RPMI8226 (cell line): ENCODE measurements at places on chromosomes 3 and 15.
A peak's percentile ranks its signal among the peaks of the same experiment; 100 is the strongest.

DNA sequence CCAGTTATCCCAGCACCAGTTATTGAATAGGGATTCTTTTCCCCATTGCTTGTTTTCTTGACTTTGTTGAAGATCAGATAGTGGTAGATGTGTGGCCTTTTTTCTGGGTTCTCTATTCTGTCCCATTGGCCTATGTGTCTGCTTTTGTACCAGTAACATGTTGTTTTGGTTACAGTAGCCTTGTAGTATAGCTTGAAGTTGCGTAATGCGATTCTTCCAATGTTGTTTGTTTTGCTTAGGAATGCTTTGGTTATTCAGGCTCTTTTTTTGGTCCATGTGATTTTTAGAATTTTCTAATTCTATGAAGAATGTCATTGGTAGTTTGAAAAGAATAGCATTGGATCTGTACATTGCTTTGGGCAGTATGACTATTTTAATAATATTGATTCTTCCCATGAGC lies 94.3 kb upstream of the CHMP2B start:
- DNase-seq = no peak

GRCh38 chr15:27254055-27254454 lies 283.1 kb downstream of the GABRG3 start:
- no peak for DNase-seq

DNA sequence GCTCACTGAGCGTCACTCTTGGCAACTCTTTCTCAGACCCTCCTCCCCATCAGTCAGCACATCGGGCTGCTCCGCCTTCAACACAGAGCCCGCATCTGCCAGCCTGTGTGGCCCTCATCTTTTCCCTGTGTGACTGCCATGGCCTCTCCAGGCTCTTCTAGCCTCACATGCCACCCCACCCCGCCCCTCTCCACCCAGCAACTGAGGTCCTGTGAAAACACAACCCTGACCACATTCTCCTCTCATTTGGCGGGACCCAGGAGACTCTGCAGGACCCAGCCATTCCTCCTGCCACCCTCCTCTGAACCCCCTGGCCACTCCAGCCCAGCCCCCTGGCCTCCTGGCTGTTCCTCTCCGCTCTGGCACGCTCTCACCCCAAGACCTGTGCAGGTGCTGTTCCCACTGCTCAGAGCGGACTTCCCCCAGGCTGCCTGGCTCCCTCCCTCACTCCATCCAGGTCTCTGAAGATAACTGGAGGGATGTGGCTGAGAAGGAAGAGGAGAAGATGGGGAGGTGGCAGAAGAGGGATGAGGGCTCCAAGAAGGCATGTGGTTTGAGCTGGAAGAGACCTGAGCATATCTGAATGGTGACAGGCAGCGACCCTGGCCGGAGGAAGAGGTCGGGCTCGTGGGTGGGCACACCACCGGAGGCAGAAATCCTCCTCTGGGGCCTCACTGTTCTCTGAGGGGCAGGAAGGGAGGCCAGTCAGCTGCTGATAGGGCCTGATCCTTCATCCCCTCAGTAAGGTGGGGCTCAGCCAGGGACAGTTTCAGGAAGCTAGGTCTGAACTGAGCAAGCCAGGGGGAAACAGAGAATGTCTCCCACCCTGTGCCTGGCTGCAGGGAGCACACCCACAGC lies 111.2 kb upstream of the RPL32 start:
- no peak for DNase-seq

DNA sequence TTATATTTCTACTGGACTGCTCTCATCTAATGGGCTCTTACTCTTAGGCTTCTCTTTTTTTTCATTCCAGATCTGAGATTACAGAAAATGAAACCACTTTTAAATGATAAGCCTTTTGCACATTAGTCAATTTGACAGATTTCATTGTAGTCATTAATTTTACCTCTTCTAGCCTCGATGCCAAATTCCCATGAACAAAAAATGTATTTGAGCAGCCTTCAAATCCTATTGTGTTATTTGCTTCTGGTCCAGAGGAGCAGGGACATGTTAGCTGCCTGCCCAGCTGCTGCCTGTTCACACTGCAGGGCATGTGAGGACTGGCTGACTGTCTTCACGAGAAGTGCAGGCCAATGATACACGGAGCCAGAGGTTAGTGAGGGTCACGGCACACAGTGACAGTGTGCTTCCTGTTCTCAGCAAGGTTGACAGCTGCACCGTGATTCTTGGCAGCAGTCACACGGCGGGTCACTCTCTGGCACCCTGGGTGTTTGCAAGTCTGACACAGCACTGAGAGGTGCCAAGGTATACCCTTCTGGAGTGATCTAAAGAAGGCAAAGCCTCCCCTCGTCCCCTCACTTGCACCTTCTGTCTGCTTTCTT lies 40.8 kb downstream of the KAT2B start:
- DNase-seq = peak; percentile 95

GRCh38 chr15:59722476-59722875 lies 33.4 kb upstream of the BNIP2 start:
- no peak for DNase-seq

DNA sequence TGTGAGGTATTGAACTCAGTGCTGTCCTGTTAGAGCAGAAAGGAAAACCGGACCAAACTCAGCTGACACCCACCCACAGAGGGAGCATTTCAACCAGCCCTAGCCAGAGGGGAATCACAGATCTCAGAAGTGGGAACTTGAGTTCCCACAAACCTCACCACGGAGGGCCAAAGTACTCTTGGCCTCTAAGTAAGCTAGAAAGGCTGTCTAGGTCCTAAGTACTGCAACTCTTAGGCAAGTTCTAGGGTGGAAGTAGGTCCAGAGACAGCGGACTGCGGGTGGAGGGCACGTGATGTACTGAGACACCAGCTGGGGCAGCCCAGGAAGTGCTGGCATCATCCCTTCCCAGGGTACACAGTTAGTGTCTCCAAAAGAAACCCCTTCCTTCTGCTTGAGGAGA lies 34.1 kb downstream of the EOMES start:
- DNase-seq = no peak

GRCh38 chr15:48176957-48177356 lies 1.1 kb downstream of the MYEF2 start:
- DNase-seq = no peak

DNA sequence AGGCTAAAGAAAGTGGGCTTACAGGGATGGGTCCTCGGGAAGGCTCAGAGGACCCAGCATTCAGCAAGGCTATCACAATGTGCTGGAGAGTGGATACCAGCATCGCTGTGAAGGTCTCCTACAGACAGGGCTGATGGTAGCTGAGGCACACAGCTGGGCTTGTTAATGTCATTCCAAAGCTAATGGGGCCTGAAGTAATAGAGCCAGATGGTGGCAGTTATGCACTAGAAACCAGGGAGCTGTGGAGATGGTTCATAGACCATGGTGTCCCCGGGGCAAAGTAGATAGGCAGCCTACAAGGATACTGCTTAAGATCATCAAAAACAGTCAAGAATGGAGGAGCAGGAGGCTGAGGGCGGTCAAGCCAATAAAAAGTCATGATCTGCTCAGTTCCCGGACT lies 24.8 kb upstream of the BOC start:
- no peak for DNase-seq

- DNase-seq = peak; percentile 40
Observed at GRCh38 chr3:147418808-147419701, 9.9 kb downstream of the ZIC1 start.

GRCh38 chr15:38187630-38188313 lies 64.9 kb upstream of the SPRED1 start:
- DNase-seq = no peak

- no peak for DNase-seq
Observed at GRCh38 chr3:177522051-177522450, 324.8 kb upstream of the TBL1XR1 start.

- DNase-seq = no peak
Observed at GRCh38 chr15:68871507-68871906, 50.8 kb upstream of the ANP32A start.

GRCh38 chr3:4407941-4408340 lies 59.1 kb downstream of the SUMF1 start:
- no peak for DNase-seq

GRCh38 chr15:95027981-95028380 lies 796.6 kb downstream of the MCTP2 start:
- DNase-seq = no peak

DNA sequence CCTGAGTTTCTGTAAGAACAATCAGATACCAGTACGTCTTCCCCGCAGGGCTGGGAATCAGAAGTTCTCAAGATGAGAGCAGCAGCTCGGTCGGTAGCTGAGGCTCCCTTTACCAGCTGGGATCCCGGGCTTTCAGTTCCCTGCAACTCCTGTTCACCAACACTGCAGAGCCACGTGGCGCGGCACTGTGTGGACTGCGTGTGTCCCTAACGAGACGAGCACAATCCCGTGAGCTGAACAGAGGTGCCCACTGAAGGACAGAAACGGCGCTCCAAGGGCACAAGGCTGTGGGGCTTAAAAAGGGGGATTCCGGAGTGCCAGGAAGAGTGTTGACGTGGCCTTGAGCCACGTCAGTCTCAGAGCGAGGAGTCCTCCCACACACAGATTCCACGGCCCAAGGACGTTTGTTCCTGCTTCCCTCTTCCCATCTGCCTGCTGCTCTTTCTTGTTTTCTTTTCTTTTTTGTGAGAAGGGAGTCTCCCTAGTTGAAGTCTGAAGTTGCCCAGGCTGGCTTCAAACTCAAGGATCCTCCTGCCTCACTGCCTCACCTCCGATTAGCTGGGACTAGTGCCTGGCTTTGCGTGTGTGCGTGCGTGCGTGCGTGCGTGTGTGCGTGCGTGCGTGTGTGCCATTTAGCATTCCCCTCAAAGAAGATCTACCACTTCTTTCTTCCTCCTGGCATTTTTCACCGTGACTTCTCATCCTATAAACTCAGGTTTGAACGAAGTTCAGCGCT lies 37.1 kb upstream of the RPL35A start:
- DNase-seq = no peak

DNA sequence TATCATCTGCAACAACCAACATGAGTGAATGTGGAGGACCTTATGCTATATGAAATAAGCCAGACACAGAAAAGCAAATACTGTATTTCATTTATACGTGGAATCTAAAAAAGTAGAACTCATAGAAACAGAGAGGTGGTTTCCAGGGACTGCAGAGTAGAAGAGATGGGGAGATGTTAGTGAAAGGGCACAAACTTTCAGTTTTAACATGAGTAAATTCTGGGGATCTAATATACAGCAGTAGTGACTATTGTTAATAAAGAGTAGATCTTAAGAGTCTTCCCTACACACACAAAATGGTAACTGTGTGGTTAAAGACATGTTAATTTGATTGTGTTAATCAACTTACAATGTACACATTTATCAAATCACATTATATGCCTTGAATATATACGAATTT lies 20.9 kb upstream of the MELTF start:
- DNase-seq = no peak

- DNase-seq = no peak
Observed at GRCh38 chr3:66428733-66429132, 72.1 kb downstream of the LRIG1 start.

GRCh38 chr3:182413682-182414081 lies 379.6 kb upstream of the ATP11B start:
- DNase-seq = no peak

DNA sequence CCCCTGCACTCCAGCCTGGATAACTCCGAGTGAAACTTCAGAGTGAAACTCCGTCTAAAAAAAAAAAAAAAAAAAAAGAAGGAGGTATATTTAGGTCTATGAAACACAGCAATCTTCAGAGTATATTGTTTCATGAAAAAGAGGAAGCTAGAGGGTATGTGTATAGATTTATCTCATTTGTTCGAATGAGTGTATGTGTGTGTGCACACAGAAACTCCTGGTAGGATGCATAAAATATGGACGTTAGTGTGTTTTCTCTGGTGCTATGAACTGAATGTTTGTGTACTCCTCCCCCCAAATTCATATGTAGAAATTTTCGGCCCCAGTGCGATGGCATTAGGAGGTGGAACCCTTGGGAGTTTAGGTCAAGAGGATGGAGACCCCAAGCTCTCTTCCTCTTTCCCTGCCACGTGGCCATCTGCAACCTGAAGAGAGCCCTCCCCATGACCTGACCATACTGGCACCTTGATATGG lies 98.6 kb upstream of the KLF13 start:
- DNase-seq = peak; percentile 44
